ENCODE measurements at places on chromosomes 1 and 21. TPM values are rescaled to one million over a fixed set of nuclear protein-coding genes. Genes with fewer than 3 reads are reported as not detected.

GBP5 gene
- not detected for polyA plus RNA-seq

RGS7 gene
- polyA plus RNA-seq = 0.93 TPM

OR10J1 gene
- polyA plus RNA-seq = not detected

CELA2B gene
- not detected for polyA plus RNA-seq

HHAT gene
- 7.2 TPM for polyA plus RNA-seq

MX2 gene
- 4.1 TPM for polyA plus RNA-seq

ILDR2 gene
- polyA plus RNA-seq = 0.01 TPM

Data from BJ (cell line).